Posterior vena cava (tissue), 2 donors: ENCODE measurements at places on chromosomes 16 and 17.

GRCh38 chr17:35890774-35891155 is 10.6 kb upstream of the CCL5 start:
- no peak for DNase-seq

GRCh38 chr16:9681508-9681907 is 500.7 kb downstream of the GRIN2A start:
- DNase-seq: no peak

DNA sequence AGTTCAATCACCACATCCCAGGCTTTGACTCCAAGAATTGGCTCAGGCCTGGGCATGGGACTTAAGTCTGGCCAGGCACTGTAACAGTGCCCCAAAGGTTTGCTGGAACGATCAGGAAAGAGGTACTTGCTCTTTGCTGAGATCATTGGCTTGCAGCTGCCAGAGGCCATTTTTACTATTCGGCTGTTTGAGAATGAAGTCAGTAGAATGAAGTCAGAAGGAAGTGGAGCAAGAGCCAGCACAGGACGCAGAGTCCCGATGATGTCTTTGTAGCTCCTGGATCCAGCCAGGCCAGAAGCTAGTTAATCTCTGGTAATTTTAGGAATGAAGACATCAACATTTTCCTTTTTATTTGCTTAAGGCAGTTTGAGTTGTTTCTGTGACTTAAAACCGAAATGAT is 195.5 kb downstream of the RAB11FIP4 start:
- DNase-seq: peak; percentile 82

GRCh38 chr17:7606280-7606679 is 8.4 kb downstream of the FXR2 start:
- no peak for DNase-seq

- DNase-seq: no peak
Measured at GRCh38 chr16:49021136-49021535, 260.5 kb downstream of the CBLN1 start.

DNA sequence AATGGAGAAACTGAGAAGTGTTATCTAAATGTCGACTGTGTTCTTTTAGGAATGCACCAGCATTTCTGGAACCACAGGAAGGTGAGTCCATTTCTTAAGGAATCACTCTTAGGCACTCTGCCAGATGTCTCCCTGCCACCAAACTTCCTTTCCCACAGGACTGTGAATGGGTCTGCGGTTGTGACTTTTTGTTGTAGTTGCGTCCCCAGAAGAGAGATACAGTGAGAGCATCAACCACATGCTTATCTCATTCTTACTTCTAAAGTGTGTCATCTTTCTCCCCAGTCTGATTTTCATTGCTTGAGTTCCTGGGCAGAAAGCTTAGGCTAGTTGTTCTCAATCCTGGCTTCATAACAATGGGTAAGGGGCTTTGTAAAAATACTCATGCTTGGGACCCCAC is 13.4 kb downstream of the ITPRIPL2 start:
- no peak for DNase-seq

DNA sequence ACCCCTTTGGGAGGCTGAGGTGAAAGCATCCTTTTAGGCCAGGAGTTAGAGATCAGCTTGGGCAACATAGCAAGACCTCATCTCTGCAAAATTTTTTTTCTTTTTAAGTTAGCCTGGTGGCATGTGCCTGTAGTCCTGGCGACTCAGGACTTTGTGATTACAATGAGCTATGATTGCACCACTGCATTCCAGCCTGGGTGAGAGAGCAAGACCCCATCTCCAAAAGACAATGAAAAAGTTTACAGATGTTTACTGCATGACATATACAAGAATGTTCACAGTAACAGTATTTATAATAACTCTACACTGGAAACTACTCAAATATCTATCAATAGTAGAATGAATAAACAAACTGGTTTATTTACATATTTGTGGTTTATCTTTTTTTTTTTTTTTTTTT is 33.1 kb upstream of the CCL22 start:
- no peak for DNase-seq

GRCh38 chr17:29240477-29240876 is 6.2 kb upstream of the CRYBA1 start:
- no peak for DNase-seq

- no peak for DNase-seq
Measured at GRCh38 chr16:23160574-23160973, 11.3 kb upstream of the USP31 start.

DNA sequence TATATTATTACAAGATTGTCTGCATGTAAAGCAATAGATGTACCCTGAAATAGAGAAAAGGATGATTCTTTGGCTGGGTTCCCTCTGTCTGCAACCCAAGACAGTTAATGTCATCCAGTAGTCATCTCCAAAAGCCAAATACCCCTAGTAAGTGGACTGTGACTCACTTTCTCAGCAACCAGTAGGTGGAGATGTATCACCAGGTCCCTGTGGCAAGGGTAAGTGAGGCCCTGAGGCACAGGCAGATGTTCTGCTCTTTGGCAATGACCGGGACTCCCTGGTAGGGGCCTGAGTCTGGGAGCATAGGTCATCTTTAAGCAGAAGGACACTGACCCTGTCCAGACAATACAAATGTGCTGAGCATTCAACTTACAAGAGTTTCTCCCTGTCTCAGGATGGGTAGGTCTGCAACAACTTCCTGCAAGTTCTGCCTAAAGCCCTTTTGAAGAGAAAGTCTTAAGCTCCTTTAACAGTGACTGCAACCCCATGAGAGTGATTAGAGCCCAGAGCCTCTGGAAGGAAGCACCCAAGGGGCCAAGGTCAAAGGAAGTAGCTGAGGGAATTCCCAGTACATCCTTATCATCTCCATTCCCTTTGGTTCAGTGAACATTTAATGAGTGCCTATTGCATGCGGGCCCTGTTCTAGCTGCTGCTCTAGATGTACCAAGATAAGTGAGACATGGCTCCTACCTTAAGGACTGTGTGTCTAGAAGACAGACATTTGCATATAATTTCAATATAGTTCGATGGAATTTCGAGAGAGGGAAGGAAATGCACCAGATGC is 31.9 kb downstream of the PMP22 start:
- DNase-seq: no peak

GRCh38 chr17:70750983-70751382 is 581.7 kb downstream of the KCNJ2 start:
- DNase-seq: no peak

DNA sequence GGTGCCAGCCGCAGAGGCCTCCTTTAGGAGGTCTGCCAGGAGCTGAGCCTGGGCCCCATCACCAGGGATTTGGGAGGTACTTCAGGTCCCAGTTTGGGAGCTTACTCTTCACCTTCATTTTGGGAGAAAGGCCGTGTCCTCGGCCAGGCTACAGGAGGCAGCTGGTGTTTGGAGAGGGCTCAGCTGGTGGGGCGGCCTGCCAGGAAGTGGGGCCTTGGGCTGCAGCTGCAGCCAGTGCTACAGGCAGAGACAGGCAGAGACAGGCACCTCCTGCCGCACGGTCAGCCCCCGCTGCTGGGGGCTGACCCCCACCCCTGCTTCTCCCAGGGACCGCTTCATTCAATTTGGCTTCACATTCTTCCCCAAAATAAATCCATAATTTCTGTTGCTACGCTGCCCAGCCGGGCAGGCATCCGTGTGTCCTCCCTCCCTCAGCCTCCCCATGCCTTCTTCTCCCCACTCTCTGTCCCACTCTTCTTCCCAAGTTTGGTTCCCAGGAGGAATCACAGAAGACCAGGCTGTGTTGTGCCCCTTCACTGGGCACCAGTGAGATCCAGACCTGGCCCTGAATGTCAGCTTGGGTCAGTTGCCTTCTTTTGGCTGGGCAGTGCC is 6.1 kb downstream of the TMEM235 start:
- no peak for DNase-seq
